Activated CD8-positive, alpha-beta memory T cell treated with anti-CD3 and anti-CD28 coated beads, Interleukin-2, amount 10 ng/mL, durations not matched to agents 7 days and 5 days (primary cell): ENCODE measurements at places on chromosomes 2 and 18. TPM values are rescaled to one million over a fixed set of nuclear protein-coding genes. Genes with fewer than 3 reads are reported as not detected.

C18orf32 gene
- 22.3 TPM for total RNA-seq

DNA sequence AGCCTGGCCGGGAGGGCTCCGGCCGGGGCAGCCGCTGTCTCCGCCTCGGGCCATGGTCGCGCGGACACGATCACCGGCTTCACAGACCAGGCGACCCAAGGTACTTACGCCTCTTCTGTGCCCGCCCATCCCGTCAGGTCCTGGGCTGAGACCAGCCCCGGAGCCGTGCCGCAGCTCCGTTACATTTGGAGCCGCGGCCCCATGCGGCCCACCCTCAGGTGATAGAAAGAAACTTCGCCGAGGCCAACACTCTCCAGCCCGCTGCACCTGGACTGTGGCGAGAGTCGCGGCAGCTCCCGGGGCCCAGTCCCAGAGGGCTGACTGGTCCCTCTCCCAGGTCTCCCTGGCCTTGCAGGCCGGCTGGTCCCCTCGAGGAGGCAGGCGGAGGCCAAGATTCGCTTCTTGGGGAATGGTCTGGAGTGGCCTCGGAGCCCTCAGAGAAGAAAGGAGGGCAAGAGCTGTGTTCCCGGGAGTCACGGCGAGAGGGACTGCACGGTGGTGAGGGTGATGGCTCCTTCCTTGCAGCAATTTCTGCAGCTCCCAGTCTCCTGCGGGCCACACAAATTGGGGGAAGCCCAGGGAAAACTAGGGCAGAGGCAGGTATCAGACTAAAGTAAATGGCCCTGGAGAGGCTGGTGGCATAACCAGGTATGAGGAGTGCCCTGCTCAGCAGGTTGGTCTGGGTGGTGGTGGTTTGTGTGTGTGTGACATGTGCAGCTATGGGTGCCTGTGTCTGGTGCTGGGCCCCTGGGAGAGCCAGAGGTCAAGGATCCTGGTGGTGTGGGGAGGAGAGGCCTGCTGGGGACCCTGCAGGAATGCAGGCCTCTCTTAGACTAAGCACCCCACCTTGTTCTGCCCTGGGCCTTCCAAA is 822 bp downstream of the GDF7 start:
- DNase-seq = no peak

- no peak for DNase-seq
Measured at GRCh38 chr2:173307293-173307692, 47.4 kb upstream of the CDCA7 start.

- no peak for DNase-seq
Measured at GRCh38 chr18:4549164-4549872, 94.2 kb upstream of the DLGAP1 start.

- DNase-seq = no peak
Measured at GRCh38 chr2:195711478-195711877, 54.5 kb downstream of the SLC39A10 start.

GRCh38 chr18:30997223-30997622 is 45.3 kb downstream of the DSC3 start:
- no peak for DNase-seq

DNA sequence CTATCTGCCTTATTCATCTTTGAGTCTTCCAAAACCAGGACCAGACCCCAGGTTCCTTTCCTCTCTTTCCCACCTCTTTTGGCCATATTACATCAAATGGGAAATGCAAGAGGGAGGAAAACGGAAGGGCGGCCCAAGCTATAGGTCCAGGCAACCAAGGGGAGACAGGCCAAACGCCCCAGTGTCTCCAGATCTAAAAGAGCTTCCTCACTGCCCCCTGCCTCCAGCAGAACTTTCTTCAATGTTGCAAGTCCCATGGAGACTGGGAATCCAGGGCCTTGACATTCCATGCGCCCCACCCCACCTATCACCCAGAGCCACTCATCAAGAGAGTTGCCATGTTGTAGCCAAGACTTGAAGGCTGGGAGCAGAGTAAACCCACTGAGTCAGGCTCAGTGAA is 15.4 kb downstream of the TNS1 start:
- DNase-seq = no peak
